ENCODE measurements at places on chromosomes 16 and 17.

GRCh38 chr16:54873071-54873470 is 57.6 kb upstream of the IRX5 start:
- no peak for DNase-seq

- DNase-seq, result no peak
Measured at GRCh38 chr16:67873435-67874370, 851 bp downstream of the EDC4 start.

DNA sequence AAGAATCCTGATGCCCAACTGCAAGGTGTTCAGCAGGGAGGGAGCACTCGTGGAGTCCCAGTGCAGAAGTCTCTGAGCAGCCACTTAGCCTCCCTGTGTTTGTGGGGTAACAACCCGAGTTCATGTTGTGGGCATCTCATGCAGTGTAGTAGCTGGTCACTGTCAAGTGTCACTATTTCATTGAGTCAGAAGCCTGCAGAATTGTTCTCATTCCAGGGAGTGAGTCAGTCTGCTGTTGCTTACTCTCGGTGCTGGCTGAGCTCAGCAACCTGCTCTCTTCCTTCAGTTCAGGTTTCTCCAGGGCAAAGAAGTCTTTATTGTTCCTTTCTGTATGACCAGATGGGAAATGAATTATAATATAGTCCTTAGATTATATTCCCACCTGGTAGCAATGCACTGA is 24.1 kb downstream of the HMOX2 start:
- no peak for DNase-seq

DNA sequence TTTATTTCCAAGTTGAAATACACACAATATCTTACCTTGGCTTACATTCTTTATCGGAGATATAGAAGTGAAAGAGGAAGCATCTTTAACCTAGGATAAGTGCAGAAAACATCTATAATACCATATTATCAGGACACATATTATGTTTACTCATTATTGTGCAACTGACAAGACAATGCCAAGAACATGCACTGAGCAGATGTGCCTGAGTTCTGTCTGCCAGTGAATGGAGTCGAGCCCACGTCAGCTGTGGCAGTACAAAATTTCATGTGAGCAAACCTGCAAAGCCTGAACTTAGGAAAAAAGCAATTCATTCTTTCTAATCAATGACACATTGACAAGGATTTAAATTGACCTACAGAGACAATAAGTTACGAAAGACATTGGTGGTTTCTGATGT is 154.4 kb downstream of the AXIN2 start:
- DNase-seq, result no peak

DNA sequence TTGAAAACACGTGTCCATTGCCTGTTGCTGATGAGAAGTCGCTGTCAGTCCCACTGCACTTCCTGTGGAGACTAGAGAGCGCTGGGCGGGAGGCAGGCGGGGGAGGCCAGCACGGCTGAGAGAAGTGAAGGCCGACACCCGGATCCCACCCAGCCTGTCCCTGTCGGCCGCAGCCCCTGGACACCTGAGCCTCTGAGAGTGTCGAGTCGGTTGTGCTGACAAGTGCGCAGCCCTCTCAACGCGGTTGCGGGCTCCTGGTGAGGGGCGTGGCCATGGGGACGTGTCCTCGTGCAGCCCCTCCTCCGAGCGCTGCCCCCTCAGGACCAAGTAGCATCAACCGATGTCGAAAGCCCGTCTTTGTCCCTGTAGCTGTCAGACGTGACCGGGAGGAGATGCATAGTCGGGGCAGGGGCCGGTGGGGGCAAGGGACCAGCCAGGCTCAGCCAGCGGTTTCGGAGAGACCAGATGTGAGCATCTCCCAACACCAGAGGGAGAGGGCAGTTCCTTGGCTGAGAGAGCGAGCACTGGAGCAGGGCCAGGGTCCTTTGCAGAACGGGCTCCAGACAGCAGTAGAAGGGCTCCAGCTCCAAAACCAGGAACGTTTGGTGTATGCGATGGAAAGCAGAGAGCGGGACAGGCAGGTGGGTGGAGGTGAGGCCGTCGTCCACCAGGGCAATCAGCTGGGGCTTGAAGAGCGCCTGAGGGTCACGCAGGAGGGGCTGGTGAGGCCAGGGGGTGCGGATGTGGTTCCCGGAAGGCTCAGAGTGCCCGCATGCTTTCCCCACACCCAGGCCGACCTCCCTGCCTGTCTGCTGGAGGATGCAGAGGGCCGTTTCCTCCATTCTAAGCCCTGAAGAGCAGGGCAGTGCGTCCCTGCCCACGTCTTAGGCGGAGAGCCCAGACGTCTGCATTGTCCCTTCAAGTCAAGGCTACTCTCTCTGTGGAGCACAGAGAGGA is 43.3 kb upstream of the CHMP6 start:
- no peak for DNase-seq

GRCh38 chr16:10922328-10923145 is 19.7 kb downstream of the DEXI start:
- no peak for DNase-seq

Measured in stimulated activated CD4-positive, alpha-beta T cell treated with anti-CD3 and anti-CD28 coated beads, Interleukin-1b, Interleukin-23, amount 100 ng/mL, for 1 hour (primary cell).